ENCODE measurements at places on chromosomes 4 and X. TPM values are rescaled to one million over a fixed set of nuclear protein-coding genes. Genes with fewer than 3 reads are reported as not detected.

GRCh38 chr4:153113061-153113837 is 91.0 kb upstream of the TRIM2 start:
- DNase-seq: no peak

DNA sequence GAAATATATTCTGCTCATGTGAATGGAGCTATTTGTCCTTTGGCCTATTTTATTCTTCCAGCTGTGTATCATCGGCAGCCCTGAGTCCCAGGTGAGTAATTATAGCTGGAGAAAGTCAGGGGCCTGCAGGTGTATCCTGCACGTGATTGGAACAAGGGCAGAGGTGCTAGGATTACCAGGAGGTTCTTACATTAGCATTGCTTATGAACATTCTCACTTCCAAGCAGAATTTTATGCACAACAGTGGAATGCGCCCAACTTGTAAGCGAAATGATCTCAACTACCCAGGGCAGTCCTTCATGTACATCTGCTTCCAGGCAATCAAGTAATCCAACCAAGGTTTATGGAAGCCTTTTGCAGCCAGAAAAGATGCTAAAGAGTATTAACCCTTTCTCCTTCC is 68.9 kb upstream of the NRK start:
- no peak for DNase-seq

- no peak for DNase-seq
Observed at GRCh38 chr4:8198206-8198905, 734 bp upstream of the SH3TC1 start.

Gene CTAG2
- not detected for total RNA-seq

DNA sequence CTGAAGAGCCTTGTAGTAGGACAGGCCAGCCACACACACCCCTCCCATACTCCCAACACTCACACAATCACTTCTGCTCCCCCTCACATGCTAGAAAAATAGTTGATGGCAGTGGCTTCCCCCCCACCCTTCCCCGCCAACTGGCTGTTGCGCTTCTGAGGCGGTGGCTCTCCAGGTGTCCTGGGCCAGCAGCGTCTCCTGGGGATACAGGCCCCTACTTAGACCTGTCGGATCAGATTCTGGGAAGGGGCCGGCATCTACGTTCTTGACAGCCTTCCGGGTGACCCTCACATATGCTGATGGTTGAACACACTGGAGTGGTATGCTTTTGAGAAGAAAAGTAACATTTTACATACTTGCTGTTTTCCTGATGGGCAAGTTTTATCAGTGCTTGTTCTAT is 39.9 kb downstream of the TNIP2 start:
- no peak for DNase-seq

DNA sequence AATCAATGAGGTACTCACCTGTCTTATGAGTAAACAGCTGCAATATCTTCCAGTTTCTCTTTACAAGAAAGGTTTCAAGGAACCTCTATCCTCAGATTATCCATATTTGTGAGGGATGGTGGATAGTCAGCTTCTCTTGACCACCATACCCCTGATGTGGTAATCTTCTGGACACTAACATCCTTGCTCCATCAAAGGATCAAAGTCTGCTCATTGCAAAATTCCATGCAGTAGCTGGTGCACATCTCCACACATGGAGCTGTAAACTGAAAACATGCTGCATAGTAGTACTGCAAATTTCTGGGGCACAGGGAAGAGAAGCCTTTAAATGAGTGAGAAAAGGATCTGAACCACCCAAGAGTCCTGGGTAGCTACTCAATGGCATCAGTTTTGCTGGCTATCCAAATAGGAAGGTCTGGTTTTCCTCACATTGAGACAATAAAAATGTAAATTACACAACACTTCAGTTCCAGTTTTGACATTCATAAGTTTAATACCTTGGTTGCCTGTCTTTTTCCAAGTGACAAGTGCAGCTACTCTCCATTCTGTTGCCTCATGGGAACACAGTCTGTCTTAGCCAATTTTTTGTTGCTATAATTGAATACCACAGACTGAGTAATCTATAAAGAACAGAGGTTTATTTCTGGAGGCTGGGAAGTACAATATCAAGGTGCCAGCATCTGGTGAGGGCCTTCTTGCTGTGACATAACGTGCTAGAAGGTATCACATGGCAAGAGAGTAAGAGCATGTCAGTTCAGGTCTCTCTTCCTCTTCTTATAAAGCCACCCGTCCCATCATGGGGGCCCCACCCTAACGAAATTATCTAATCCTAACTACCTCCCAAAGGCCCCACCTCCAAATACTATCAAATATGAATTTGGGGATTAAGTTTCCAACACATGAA is 34.4 kb upstream of the ARHGEF6 start:
- DNase-seq: no peak

Gene MSANTD1
- 0.25 TPM for total RNA-seq

DNA sequence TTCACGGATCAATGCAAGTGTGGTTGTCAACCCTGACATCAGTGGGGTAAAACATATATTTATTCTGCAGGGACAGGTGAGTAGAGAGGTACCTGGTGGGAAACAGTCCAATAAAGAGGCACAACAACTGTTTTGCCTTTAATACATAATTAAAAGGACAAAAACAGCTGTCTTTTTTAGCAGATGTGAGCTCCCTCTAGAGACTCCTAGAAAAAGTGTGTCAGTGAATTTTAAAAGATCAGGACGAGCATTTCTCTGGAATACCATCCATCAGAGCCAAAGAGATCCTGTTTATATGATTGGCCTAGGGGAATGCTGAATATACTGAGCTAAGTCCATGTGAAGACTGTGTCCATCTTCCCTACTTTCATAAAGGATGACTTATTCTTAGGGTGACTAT is 58.3 kb downstream of the TMEM144 start:
- no peak for DNase-seq

- DNase-seq: no peak
Observed at GRCh38 chr4:82584931-82585330, 23.1 kb upstream of the TMEM150C start.

- DNase-seq: no peak
Observed at GRCh38 chr4:72899214-72899613, 170.3 kb downstream of the COX18 start.

Gene MAGIX
- total RNA-seq: 1.5 TPM

DNA sequence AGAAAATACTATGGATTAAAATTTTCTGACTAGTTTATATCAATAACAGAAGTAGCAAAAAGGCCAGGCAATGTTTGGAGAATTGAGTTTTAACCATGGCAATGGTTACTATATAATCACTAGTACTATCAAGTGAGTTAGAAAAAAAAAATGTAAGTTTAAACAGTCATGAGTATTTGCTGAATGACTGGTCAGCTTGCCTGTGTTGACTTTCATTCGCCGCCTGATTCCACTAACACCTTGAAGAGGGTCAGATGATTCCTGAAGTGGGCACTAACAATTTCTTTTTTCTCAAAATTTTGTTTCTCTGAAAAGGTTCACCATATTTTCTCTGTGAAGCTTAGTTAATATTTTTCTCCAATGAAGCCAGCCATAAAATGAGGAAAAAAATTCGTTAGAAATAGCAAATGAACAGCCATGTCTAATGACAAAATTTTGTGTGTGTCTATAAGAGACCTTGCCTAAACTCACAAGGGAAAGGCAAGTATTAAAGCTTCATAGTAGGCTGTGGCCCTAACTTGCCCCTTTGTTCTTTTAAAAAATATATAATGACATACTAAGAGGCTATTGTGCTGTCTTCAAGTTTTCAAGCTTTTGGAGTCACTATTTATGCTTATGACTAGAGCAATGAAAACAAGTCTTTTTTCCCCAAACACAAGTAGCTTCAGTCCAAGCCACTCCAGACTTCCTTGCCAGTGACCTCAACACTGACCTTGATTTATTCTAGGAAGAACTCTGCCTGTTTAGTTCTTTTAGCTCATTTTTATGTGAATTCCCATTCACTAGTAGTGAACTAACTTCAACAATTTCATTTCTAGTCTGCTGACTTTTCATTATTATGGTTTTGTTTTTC is 18.4 kb upstream of the FHDC1 start:
- DNase-seq: no peak

DNA sequence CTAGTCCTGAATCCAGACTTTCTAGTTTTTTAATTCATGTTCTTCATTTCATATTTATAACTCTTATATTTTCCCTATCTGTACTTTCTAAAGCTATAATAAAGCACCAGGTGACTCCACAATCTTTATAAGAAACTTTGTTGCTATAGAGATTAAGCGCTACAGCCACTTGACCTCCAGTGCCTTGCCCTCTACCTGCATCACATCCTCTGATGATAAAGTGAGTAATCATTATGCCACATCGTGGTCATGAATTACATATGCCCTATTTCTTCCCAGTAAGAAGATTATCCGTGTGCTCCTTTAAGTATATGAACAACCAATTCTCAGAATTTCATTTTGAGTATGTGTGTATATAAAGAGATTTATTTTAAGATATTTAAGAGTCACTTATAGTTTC is 6.8 kb upstream of the DYNLT3 start:
- no peak for DNase-seq

GRCh38 chr4:184286358-184286757 is 68.7 kb upstream of the ENPP6 start:
- DNase-seq: no peak

Gene F8
- total RNA-seq: 9.8 TPM

Gene ZCCHC18
- total RNA-seq: 5.1 TPM

DNA sequence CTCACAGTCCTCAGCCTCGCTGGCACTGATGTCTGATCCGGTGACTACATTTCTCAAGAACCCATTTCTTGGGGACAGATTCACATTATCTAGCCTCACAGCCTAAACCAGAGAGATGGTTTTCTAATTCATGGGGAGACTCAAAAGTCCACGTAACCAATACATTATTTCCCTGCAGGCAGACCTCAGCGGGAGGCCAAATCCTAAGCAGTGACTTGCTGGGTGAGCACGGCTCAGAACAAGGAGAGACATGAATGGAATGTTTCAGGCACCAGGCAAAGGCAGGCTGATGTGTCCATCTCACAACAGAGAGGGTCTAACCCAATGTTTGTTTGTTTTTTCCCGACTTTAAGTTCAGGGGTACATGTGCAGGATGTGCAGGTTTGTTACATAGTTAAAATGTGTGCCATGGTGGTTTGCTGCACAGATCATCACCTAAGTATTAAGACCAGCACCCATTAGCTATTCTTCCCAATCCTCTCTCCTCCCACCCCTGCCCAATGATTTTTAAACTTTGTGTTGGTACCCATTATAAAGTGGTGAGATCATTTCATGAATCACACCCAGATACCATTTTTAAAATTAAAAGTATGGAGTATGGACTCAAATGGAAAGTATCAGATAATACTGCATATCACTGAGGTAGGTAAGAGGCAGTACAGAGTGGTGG is 53.3 kb downstream of the SCD5 start:
- DNase-seq: peak; percentile 67

GRCh38 chrX:11478026-11478425 is 184.8 kb downstream of the AMELX start:
- DNase-seq: no peak

- no peak for DNase-seq
Observed at GRCh38 chrX:11728556-11728955, 29.5 kb upstream of the MSL3 start.

GRCh38 chr4:38837334-38837733 is 19.3 kb downstream of the TLR6 start:
- DNase-seq: no peak

DNA sequence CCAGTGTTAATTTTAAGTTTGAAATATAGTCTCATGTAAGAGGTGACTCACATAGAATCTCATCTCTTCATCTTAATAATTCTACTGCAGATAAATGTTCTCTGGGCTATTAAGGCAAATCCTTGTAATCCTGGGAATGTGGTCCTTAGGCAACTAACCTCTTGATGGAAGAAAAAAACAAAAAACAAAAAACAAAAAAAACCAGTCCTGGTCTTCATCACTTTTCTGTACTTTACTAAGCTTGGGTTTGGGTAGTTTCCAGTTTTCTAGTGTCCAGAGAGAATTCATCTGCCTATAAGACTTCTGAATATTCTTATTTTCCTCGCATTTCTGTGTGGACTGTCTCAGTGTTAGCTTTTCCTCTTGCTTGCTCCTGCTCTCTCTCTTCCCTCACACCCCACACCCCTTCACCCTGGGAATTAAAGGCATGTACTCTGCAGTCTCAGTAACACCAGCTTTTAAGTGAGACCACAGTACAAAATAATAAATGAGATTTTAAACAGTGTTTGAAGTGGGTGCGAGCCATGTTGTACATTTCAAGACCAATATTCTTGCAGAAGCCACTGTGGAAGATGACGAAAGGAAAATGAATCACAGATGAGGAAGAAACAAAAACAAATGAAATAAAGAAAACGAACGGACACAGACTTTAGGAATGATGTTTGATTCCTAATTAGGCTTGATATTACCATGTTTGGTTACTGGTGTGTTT is 51.7 kb downstream of the HAND2 start:
- DNase-seq: no peak

DNA sequence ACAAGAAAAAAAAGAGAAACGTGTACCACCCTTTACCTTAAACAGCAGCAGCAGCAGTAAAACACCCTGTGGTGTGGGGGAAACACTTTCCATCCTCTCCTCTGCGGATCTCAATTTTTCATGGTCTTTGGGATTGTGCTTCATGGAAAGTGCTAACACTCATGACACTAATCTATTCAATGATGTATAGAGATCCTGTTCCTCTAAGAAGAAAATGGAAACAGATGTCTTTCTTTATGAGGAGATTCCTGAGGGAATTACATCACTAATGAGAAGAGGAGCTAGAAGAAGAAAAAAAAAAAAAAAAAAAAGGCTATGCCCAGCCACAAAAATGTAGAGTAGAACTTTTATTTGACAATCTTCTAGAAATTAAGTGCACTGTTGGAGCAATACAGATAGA is 62.9 kb upstream of the NDST3 start:
- peak; percentile 8 for DNase-seq

Gene RXFP1
- not detected for total RNA-seq

- peak; percentile 31 for DNase-seq
Observed at GRCh38 chr4:2862528-2862927, 18.9 kb downstream of the ADD1 start.

GRCh38 chr4:144318797-144319196 is 178.3 kb upstream of the GYPA start:
- DNase-seq: no peak

Gene GASK1B
- total RNA-seq: not detected

DNA sequence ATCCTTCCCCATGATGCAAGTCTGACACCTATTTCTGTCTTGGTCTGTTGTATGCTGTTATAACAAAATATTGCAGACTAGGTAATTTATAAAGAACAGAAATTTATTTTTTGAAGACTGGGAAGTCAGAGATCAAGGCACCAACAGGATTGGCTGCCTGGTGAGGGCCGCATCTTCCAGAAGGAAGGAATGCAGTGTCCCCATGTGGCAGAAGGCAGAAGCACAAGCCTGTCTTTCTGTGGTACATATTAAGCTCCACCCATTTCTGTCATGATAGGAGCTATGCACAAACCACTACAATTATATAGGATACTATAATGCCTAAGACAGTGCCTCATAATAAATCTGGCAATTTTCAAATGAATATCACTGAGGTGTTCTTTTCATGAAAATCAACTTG is 502.3 kb upstream of the DIAPH2 start:
- DNase-seq: peak; percentile 38
